ENCODE measurements at places on chromosomes 11 and 22.
A peak's percentile ranks its signal among the peaks of the same experiment; 100 is the strongest.

DNA sequence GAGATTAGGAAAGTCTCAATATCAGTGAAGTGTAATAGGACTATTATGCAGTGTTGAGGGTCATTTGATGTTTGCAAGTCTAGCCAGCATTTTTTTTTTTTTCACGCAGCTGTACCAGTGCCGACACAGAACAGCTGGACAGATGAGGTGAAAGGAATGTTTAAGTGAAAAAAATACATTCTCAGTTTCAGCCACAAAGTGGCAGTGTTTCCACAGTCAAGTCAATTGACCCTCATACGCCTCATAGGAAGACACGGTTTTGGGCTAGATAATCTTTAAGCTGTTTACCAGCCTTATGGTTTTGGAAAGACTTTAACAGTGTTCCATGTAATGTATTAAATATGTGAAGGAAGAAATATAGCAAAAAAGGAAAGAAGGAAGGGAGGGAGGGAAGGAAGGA, 349.9 kb upstream of the ANO3 start:
- peak; percentile 24 for DNase-seq

DNA sequence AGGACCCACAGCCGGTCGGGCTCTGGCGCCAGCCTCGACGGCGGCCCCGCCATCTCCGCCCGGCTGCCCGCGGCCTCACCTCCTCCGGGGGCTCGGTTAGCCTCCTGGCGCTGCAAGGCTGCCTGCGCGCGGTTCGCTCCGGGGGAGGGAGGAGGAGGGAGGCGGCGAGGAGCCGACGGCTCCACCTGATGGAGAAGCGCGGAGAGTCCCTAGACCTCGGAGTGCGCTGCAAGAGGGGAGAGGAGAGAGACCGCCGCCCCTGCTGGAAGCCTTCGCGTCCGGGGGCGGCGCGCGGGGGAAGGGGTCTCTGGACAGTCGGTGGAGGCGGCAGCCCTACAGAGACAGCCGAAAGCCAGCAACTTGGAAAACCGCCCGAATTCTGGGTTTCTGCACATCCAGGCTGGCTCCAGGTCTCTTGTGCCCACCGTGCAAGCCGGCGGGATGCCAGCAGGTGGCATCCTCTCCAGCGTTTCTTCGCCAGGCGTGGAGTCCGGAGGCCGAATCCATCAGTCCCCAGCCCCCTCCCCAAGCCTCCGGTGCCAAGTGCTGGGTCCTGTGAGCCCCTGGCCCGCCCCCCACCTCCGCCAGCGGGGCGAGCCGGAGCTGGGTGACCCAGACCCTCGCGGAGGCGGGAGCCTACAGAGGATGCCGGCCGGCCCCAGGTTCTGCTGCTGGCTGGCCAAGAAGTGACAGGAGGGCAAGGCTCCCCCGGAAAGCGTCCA, 2.9 kb upstream of the KIRREL3 start:
- no peak for DNase-seq

DNA sequence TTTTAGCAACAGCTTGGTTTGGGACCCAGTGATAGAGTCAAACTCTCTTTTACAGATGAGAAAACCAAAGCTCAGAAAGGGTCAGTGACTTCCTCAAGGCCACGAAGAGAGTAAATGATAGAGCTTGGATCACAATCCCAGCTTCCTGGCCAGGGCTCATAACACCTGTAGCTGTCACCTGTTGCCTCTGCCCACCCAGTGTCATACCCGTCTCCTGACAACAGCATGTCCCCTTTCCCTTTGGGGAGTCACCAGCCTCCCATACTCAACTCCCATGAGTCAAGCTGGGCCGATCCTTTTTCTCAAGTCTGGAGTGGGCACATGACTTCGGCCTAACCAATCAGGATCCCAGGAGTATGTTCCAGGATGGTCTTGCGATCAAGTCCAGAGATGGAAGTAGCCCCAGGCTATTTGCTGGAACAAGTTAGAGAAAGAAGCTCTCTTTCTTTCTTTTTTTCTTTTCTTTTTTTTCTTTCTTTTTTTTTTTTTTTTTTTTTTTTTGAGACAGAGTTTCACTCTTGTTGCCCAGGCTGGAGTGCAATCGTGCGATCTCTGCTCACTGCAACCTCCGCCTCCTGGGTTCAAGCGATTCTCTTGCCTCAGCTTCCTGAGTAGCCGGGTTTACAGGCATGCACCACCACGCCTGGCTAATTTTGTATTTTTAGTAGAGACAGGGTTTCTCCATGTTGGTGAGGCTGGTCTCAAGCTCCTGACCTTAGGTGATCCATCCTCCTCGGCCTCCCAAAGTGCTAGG, 27.8 kb upstream of the MYH9 start:
- peak; percentile 49 for DNase-seq

DNA sequence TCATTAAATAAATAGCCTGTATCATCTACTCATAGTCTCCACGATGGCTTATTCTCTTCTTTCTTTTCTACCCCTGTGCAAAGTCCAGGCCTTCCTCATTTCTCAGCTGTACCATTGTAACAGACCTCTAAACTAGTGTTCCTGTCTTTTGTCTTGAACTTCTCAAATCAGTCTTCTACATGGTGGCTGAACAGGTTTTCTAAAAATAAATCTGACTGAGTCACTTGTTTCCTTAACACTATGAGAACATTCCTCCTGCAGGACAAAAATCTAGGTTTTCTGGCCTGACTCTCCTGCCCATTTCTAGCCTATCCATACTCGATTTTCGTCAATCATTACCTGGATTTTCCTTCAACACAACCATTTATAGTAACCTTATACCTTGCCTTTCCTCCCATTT, 1080.8 kb upstream of the TENM4 start:
- DNase-seq = no peak

GRCh38 chr11:94732617-94733281, 35.4 kb upstream of the AMOTL1 start:
- peak; percentile 25 for DNase-seq

DNA sequence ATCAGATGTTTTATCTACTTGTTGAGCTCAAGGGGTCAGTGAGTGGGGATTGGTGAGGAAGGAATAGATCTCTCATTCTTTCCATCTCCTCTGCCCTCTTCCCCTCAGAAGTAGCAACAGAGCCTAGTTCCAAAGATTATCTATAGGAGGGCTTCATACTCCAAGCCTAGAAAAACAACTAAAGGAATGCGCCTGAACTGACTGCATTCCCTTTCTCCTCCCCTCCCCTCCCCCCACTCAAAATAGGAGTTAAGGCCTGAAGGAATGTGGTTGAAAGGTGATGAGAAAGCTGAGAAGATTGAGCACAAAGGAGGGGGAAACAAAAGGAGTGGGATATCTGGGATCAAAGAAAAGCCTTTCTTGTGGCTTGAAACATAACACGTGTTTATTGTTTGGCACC, 10.5 kb downstream of the EMSY start:
- no peak for DNase-seq

- peak; percentile 41 for DNase-seq
Observed at GRCh38 chr22:36486619-36487384, 5.4 kb upstream of the TXN2 start.

GRCh38 chr11:31955838-31956237, 135.0 kb upstream of the RCN1 start:
- DNase-seq = no peak

DNA sequence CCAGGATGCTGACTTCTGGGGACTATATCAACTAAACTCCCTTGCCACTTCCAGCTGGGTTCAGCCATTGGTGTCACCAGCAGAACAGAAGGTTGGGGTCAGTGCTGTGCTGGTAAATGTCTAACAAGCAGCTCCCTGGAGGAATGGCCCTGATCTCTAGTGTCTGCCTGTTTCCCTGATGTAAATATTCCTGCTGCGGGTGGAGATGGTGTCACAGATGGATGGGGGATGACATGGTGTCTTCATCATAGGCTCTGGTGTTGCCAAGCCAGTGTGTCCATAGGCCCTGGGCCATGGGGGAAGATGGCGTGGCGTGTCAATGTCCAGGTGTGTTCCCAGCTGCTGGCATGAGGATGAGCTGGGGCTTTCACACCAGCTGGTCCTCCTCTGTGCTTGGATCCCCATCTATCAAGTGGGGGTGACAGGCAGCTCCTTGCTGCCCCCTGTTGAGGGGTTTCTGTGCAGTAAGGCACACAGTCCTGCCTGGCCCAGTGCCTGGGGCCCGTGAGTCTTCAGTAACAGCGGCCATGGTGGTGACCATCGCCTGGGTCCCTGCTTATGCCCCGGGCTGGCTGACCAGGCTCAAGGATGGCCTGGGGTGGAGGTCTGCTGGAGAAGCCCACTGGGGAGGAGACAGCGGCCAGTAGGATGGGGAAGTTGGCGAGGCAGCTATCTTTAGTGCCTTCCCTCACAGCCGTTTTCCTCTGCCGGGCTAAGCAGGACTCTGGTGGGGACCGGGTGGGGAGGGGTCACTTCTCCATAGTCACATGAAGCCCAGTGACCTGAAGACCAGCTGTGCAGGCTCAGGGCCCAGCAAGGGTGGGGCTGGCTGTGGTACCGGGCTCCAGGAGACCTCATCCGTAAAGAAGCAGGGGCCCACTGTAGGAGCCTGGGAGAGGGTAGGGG, 12.7 kb downstream of the RPL3 start:
- peak; percentile 53 for DNase-seq

GRCh38 chr22:50016308-50016987, 3.9 kb upstream of the IL17REL start:
- DNase-seq = no peak

- DNase-seq = no peak
Observed at GRCh38 chr11:86888164-86889000, 66.8 kb downstream of the FZD4 start.

DNA sequence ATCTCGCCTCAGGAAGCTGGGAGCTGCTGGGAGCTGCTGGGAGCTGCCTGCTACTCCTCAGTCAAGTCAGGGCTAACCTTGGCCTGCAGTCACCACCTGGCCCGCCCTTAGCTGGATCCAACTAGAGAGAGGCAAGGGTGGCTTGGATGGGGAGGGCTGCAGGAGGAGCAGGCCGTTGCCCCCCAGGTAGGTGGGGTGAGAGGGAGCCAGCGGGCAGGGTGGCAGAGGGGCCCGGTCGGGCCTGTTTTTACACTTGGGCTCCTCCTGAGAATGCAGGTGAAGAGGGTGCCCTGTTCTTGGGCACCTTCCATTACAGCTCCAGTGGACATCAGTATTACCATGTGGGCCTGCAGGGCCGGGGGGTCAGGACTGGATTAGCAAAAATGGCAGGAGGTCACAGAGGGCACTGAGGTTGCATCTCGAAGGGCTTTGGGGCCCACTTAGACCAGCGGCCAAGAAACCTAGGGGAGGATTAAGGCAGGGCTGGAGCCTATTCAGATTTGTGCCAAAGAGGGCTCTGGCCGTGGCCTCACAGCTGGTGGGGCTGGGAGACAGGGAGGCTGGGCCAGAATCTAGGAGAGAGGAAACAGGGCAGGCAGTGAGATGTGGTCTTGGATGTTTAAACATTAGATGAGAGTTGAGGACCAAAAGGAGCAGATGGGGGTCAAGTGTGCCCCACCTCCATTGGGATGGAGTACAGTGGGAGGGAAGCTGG, 60.8 kb upstream of the TTLL12 start:
- DNase-seq = no peak

- no peak for DNase-seq
Observed at GRCh38 chr11:131683131-131683530, 312.7 kb downstream of the NTM start.

DNA sequence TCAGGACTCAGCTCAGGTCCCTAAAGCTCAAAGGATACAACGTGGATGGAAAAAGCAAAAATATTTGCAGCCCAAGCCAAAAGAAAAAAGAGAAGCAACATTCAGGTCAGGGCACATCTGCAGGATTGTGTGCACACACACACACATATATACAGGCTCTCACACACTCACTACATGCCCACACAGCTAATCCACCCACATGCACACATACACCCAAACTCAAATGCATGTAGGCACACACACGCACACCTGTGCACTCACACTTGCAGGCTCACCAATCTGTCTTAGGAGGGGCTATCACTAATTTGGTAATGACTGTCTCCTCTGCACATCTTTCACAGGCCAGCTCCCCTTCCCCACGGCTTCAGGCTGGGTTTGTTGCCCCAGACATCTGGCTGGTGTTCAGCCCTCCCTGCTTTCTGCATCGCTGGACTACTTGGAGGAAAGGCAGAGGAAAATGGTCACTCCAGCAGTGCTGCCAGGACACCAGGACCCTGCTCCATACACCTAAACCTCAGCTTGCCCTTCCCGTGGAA, 103.6 kb upstream of the DRD2 start:
- no peak for DNase-seq

GRCh38 chr11:119941636-119942411, 196.1 kb downstream of the TRIM29 start:
- no peak for DNase-seq

- DNase-seq = no peak
Observed at GRCh38 chr22:19748991-19749664, 11.4 kb upstream of the TBX1 start.

GRCh38 chr11:11807811-11808782, 33.7 kb upstream of the USP47 start:
- no peak for DNase-seq

DNA sequence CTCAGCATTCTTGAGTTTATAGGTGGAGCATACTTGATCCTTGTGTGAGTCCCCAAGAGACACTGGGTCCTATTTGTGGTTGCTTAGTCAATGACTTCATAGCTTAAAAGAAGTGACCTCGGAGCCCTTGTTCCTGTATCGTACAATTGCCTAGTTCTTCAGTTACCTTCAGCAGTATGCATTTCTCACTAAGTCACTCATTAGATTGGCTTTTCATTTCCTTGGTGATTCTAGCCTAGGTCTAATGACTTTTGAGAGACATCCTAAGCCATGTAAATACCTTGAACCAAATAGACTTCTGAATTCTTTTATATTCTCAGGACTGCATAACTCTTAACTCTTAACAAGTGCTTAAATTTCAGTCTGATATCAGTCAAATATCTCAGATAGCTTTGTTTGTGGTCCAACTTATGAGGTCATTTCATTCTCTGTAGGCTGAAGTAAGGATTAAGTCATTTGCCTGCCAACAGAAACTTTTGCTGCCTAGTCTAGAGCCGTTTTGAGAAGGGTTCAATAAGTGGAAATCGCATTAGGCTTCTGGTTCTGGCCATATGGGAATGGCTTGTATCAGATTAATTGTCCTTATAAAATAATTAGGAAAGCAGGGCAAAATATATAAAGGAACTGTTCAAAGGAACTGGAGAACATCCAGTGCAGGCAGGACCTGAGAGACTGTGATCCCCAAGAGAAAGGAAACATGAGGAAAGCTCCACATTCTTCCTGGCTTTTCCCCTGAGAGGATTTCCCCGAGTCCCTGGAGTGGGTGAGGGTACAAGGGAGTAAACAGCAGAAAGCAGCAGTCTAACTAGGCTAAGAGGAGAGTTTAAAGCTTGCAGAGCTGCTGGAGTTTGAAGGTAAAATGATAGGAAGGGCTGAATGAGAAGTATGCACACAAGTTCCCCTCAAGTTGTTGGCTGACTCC, 39.9 kb downstream of the TRAF6 start:
- DNase-seq = no peak

- peak; percentile 65 for DNase-seq
Observed at GRCh38 chr11:39374963-39375698, 2084.3 kb downstream of the LRRC4C start.

GRCh38 chr11:121452609-121453150, at the start of gene SORL1-AS1:
SORL1-AS1 (minus strand) TSS chr11:121452967.
- no peak for DNase-seq

- DNase-seq = no peak
Observed at GRCh38 chr11:76659672-76660532, 10.6 kb downstream of the LRRC32 start.

DNA sequence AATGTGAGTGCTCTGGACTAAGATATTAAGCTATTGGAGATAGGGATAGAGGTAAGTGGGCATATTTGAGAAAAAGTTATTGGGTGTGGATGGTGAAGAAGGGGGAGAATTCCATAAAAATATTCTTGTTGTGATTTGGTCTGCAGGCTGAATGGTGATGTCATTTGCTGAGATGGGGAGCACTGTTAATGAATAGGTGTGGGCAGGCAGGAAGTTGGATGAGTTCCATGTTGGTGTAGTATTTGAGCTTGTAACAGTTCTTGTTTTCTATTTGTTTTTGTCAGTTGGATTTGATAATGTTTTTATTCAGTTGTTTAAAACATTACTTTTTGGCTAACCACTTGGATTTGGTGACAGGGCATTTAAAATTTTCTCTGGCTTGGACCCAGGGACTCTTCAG, 168.8 kb downstream of the C11orf87 start:
- no peak for DNase-seq

Data from suppressor macrophage treated with lipopolysaccharide for 1 hour (primary cell).